Inflammatory macrophage treated with lipopolysaccharide for 4 hours (primary cell): ENCODE measurements at places on chromosomes 16 and 17.

GRCh38 chr17:33396818-33397217, 103.7 kb upstream of the ASIC2 start:
- DNase-seq, result no peak

GRCh38 chr17:48290378-48290777, 139.6 kb downstream of the SKAP1 start:
- DNase-seq, result no peak

GRCh38 chr17:7136266-7136877, 21.8 kb upstream of the ASGR2 start:
- peak; percentile 78 for DNase-seq

DNA sequence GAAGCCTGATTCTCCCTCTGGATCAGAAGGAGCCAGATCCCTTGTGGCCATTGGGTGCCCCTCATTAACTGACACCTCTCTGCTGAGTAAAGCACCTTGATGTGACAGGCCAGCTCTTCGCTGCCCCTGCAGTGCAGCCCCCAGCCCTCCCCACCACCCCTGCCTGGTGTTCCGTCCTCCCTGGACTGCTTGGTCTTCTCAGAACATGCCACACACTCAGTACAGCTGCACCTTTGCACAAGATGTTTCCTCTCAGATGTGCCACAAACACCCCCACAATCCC, 20.2 kb downstream of the GOSR2 start:
- DNase-seq, result no peak

GRCh38 chr16:69157196-69157595, 24.7 kb downstream of the UTP4 start:
- peak; percentile 60 for DNase-seq

DNA sequence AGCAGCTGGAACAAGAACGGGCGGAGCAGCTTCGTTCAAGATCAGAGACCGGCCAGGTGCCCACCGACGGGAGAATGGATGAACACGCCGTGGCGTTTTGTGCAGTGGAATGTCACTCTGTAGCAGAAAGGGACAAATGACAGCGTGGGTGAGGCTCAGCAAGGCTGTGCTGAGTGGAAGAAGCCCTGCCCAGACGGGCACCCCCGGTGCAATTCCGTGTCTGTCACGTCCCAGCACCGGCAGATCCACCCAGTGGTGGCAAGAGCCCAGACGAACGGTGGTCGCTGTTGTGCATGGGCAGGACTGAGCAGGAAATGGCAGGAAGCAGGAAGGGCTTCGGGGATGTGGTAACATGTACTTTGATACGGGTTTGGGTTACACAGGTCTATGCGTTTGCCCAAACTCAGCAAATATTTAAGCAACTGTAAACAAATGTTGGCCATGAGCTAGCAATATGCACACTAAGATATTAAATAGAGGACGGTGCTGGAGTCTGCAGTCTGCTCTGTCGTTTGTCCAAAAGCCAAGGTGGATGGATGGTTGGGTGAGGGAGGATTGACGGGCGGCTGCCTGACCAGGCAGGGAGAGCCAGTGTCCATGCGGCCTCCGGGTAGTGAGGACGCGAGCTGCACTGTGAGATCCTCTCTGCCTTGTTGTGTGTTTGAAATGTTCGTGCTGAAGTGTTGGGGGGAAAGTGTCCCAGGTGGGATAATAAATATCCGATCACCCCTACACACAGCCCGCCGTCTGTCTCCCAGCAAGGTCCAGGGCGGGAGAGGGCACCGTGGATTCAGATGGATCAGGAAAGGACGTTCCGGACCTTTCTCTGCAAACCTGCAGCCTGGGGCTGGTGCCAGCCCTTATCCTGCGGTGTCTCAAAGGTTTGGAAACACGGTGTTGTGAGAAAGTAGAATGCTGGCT, 48.4 kb downstream of the COX4I1 start:
- DNase-seq, result no peak

- no peak for DNase-seq
Measured at GRCh38 chr17:65737451-65737850, 176.0 kb upstream of the AXIN2 start.
